ENCODE measurements at places on chromosomes 13 and 19.

DNA sequence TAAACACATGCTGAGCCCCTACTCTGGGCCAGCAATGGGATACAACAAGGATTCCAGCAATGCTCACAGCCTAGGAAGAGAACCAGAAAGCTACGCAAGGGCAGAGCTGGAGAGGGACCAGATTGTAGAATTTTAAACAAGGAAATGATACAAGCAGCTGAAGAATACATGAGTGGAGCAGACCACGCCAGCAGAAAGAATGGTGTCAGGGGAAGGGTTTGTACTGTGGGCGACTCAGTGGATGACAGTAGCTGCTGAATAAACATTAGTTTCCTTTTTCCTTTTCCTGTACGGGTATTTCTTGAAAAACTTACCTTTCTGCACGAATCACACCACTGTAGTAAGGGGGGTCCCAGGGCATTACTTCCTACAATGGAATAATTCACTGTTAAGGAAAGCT, 30.7 kb downstream of the MIPEP start:
- no peak for DNase-seq

GRCh38 chr13:51501592-51502152, 48.8 kb upstream of the INTS6 start:
- no peak for DNase-seq

- DNase-seq: no peak
Measured at GRCh38 chr13:90545070-90545840, 802.2 kb upstream of the MIR17HG start.

GRCh38 chr13:111914241-111915103, 152.5 kb upstream of the SOX1 start:
- DNase-seq: no peak

DNA sequence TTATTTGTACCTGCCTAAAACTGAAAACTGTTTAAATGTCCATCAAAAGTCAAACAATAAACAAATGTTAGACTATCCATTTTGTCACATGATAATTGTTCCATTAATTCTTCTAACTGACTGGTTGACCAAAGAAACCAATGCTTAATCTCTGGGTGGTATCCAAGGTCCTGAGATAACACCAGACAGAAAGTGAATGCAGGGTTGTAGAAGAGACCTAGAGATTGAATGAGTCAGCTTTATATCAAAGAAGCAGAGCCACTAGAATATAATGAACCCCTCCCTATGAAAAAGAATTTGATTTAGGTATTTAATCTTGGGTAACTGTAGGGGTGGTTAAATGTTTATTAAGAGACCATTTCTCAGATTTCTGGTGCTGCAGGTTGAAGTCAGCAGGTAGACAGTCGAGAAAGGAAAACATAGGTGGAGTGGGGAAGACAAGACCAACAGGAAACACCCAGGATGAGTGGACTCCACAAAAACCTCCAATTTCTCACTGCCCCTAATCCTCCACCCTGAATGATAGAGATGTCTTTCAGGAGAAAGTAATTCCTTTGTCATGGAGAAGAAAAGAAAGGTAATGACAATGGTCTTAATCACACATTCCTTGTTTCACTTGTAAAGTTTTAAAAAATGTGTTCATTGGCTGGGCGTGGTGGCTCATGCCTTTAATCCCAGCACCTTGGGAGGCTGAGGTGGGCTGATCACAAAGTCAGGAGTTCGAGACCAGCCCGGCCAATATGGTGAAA, 536.4 kb downstream of the IRS2 start:
- DNase-seq: no peak

DNA sequence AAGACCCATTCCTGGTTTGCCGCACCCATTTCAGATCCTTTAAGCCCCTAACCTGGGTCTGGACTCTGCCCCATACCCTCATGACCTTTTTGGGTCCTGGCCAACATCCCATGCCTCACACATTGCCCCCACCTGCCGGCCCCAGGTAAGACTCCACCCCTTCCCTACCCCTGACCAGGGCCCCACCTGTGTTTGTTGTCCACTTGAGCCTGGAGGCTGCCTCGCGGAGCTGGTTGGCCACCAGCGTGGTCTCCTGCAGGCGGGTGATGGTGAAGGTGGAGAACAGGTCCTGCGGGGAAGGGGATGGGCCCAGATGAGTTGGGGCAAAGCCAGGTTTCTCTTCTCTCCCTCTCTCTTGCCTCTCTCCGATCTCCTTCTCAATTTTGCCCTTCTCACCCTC, 19.5 kb downstream of the MAN2B1 start:
- no peak for DNase-seq

DNA sequence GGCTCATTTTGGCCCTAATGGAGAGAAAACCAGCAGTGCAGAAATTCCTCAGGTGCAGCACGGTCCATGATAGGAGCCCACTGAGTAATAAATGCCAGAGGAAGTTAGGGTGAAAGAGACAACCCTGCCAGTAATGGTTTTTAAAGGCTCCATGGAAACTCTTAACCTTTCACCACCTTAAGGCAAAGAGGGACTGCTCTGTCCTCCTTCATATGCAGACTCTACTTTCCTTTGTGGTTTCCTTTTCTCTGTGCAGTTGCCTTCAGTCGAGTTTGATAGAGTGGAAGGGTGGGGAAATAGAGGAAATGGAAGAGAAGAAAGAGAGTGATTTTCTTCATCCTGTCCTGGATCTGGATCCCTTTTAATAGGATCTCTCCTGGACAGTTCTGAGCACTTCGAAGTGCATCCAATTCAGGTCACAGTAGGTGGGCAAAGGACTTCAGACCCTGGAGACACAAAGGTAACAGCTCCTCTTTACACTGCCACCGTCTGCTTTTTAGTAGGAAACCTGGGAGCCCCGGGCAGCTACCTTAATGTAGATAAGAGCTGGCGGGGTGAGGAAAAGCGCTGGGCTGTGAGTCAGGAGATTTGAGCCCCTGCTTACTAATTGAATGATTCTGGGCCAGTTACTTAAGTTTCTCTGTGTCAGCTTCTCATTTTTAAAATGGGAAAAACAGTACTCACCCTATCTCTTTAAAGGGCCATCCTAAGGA, 294.8 kb downstream of the KCNRG start:
- DNase-seq: no peak

- DNase-seq: no peak
Measured at GRCh38 chr19:8608941-8609278, 1.6 kb downstream of the ADAMTS10 start.

DNA sequence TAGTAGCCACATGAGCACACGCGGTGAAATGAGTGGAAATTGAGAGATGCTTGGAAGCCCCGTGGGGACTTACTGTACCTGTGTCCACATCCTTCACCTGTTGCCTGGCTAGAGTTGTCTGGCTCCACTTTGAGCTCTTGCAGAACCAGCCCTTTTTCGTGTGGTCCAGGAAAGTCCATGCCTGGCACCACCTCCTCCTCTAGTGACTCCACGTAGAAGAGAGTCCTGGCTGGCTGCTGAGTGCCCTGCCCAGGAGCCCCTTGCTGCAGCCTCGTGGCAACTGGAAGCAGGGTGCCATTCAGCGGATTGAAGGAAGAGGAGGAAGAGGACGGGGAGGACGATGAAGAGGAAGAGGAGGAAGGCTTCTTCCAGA, 515 bp upstream of the ATXN8OS start:
- no peak for DNase-seq

- no peak for DNase-seq
Measured at GRCh38 chr13:111247552-111247951, 72.9 kb upstream of the TEX29 start.

DNA sequence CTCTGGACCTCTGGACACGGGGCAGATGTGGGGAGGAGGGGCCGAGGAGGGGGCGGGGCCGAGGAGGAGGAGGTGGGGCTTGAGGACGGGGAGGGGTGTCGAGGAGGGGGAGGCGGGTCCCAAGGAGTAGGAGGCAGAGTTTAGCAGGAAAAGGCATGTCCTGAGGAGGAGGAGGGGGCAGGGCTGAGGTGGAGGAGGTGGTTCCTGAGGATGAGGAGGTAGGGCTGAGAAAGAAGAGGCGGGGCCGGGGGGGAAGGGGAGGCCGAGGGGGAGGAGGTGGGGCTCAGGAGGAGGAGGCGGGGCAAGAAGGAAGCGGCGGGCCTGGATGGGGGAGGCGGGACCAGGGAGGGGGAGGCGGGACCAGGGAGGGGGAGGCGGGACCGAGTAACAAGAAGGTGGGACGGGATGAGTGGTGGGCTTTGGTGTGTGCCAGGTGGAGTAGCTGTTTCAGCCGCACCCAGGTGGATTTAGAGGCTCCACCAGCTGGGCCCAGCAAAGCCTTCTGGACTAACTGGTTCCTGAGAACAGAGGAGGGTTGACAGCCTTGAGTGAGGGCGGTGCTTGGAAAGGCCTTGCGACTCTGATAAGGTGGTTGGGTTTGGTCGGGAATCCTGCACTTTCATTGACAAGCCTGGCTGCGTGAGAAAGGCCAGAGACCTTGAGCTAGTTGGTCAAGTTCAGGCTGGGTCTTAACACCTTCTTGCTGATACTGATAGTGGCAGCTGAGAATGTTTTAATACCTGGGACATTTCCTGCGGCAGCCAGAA, 7.7 kb downstream of the TECR start:
- peak; percentile 61 for DNase-seq

- DNase-seq: peak; percentile 16
Measured at GRCh38 chr13:59734393-59734792, 429.3 kb downstream of the DIAPH3 start.

DNA sequence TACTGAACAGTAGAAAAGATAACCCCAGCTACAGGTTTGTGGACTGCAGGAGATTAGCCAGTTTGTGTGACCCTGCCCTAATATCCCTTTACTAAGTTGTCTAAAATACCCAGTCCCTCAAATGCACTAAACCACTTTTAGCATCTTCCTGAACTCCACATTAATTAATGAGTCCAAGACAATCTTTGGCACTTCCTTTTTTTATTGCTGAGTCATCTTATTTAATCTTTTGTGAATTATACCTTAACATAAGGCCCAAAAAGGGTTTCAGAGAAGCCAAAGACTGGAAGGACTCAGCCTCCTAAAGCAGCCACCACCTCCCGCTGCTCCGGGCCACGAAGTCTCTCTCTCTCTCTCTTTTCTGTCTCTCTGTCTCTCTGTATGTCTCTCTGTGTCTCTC, 48.8 kb upstream of the PDCD5 start:
- no peak for DNase-seq

- no peak for DNase-seq
Measured at GRCh38 chr13:110092831-110093247, 214.1 kb downstream of the COL4A1 start.

GRCh38 chr19:16902545-16902944, 13.7 kb downstream of the F2RL3 start:
- DNase-seq: no peak

GRCh38 chr13:40101708-40102359, 446.4 kb downstream of the COG6 start:
- peak; percentile 32 for DNase-seq

DNA sequence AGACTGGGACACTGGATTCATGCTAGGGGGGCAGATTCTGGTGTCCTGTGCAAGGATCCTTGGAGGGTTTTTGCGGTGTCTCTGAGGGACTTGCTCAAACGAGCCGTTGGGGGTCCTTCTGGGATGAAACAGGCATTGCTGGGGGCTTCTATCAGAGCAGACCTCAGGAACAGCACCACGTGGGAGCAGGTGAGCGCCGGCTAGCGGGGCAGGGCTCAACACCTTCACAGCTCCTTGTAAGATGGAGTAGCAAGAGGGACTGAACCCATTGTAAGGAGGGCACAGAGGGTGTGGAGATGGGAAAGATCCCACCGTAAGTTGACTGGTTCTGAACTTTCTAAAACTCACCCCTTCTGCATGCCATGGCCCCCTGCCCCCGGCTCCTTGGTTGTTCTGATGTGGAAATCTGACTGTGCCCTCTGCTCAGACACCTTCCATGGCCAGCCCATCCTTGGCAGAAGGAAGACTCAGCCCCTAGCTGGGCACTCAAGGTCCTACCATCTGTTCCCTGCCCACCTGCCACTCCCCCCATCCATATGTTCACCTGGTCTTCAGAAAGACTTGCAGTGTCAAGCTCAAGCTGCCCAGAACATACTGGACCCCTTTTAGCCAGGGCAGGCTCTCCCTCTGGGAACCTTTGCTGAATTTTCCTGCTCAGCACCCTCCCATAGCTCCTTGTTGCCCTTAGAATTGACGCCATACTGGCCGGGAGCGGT, 1.2 kb downstream of the SLC27A1 start:
- DNase-seq: no peak

DNA sequence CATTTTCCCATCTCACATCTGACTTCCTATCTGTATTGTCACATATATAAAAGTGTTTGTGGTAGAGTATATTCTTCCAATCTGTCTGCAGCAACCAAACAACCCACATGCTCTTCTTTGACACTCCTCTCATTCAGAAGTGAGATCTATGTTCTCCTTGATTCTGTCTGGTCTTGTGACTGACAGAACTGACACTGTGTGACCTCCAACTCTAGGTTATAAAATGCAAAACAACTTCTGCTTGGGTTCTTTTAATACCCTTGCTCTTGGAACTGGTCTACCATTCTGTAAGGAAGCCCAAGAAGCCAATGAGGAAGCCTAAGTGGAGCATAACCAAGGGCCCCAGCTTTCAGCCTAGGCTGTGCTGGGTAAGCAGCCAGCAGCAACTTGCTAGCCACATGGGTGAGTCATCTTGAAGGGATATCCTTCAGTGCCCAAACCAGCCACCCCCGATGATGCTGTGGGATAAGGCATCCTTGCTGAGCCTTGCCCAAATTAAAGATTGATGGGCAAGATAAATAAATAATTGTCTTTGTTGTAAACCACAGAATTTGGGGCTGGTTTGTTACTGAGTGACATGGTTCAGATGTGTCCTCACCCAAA, 18.4 kb upstream of the ITM2B start:
- peak; percentile 39 for DNase-seq

DNA sequence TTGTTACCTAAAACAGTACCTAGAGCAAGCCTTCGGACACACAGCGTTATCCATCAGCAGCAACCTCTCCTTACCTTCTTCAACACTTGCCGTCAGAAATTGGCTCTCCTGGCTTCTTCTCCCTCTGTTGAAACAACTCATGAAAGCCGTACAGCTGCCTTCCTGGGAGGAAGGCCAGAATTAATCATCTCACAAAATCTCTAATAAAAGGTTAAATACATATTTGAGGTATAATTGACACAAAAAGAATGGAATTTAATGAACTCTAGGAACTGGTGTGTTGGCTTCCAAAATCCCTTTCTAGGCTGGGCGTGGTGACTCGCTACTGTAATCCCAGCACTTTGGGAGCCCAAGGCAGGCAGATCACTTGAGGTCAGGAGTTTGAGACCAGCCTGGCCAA, 37.3 kb upstream of the GTF2F2 start:
- DNase-seq: no peak

DNA sequence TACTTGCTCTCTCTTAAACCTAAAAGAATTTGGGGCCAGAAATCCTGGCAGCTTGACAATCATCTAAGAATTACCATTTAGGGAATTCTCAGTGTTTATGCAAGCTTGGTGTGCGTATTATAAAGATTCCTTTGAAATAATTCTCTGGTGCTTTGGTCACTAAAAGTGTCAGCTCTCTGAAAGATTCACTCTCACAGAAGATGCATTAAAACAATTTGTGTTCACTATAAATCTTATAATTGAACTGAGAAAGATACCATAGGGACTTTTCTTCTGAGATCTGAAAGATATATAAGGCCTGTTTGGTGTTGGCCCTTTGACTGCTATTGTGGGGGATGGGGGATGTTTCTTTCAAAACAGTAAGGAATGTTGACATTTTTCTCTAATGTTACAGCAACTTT, 27.3 kb downstream of the EPSTI1 start:
- DNase-seq: no peak

GRCh38 chr19:2089727-2090053, 6.4 kb downstream of the MOB3A start:
- DNase-seq: no peak
